Spleen (tissue), 13 donors: ENCODE measurements at places on chromosomes 4 and X. TPM values are rescaled to one million over a fixed set of nuclear protein-coding genes. Genes with fewer than 3 reads are reported as not detected.
A peak's percentile ranks its signal among the peaks of the same experiment; 100 is the strongest.

The VSIG4 gene
- 34.6 TPM for polyA plus RNA-seq

The VCX3A gene
- not detected for polyA plus RNA-seq

The MAGEC1 gene
- not detected for polyA plus RNA-seq

The MAGEA2B gene
- not detected for polyA plus RNA-seq

The SHROOM3 gene
- 0.44 TPM for polyA plus RNA-seq

The CYSLTR1 gene
- 10.5 TPM for polyA plus RNA-seq

The SLC35A2 gene
- 8.3 TPM for polyA plus RNA-seq

The GUCY1A1 gene
- polyA plus RNA-seq = 2.7 TPM

The UBA1 gene
- 57.7 TPM for polyA plus RNA-seq

The TIMP1 gene
- polyA plus RNA-seq = 180 TPM

The UGT2B7 gene
- polyA plus RNA-seq = not detected

The WWC2 gene
- polyA plus RNA-seq = 1.4 TPM

The STBD1 gene
- 0.29 TPM for polyA plus RNA-seq

The MAML3 gene
- polyA plus RNA-seq = 1.6 TPM

DNA sequence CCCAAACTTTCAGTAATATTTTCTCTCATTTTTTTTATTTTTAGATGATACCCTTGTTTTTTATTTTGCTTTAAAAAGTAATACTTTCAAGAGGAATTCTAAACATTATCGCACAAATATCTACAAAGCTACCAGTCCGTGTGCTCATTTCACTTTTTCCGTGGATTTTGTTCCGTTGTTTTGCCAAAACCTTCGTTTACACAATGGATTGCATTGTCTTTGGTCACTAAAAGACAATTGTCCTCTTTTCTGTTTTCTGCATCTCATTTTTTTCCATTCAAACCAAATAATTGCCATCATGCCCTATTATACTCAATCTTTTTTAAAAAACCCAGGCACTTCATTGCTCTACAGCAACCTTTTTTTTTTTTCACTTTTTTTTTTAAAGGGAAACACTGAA, 214.9 kb downstream of the CXXC4 start:
- no peak for DNase-seq

- no peak for DNase-seq
Observed at GRCh38 chr4:37393889-37394288, 149.3 kb downstream of the NWD2 start.

DNA sequence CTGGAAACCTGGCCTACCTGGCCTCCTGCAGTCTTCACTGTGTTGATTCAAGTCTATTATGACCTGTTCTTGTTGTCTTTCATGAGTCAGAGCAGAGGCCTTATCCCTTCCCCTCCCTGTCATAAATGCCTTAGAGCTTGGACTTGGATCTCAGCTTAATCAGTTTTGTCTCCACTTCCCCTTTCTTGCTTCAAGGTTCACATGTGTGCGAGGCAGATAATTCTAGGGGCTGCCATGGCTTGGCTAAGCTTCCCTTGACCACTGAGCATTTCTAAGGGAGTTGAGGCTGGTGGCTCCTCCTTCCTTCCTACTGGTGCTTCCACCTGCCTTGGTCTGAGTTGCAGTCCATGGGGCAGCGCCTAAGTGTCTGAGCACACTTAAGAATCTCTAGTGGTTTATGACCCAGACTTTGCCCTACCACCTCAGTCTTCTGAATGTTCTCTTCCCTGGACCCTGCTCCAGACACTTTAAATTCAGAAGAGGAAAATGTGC, 1.7 kb upstream of the HEPH start:
- DNase-seq = no peak

GRCh38 chrX:130085551-130086446, 24.5 kb downstream of the ELF4 start:
- no peak for DNase-seq

GRCh38 chrX:48890934-48891401, 6.6 kb downstream of the TIMM17B start:
- no peak for DNase-seq

DNA sequence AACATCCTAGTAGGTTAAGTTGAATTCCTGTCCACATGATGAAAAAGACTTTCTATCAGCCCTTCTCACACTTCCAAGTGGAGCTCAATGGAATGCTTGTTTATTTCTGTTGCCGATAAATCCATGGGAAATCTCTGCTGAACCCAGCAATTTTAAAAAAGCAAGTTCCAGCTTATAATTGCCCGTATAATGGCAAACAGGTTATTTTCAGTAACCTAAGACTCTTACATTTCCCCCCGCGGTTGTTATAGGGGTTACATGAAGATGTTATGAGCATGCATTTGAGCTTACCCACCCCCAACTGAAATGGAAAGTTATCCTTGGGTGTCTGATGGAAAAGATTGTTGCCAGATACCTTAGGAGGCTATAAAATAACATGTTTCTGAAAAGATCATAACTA, 136.2 kb downstream of the PALLD start:
- no peak for DNase-seq

GRCh38 chr4:76197031-76197743, 16.4 kb downstream of the SCARB2 start:
- no peak for DNase-seq

- no peak for DNase-seq
Observed at GRCh38 chrX:9897761-9898161, 69.4 kb upstream of the CLDN34 start.

DNA sequence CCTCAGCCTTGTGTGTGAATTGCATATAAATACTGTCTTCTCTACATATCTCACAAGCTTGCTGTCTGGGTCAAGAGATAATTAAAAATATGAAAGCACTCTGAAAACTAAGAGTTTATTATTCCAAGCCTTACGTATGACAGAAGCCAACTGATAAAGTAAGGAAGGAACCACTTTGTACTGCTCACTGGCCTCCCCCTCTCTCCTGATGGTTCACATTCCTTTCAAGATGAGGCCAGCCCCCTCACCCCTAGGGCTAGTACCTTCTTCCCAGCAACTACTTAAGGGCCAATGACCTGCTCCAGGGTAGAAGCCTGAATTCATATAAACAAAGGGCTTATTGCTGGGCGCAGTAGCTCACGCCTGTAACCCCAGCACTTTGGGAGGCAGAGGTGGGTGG, 5.4 kb upstream of the SOWAHD start:
- no peak for DNase-seq

DNA sequence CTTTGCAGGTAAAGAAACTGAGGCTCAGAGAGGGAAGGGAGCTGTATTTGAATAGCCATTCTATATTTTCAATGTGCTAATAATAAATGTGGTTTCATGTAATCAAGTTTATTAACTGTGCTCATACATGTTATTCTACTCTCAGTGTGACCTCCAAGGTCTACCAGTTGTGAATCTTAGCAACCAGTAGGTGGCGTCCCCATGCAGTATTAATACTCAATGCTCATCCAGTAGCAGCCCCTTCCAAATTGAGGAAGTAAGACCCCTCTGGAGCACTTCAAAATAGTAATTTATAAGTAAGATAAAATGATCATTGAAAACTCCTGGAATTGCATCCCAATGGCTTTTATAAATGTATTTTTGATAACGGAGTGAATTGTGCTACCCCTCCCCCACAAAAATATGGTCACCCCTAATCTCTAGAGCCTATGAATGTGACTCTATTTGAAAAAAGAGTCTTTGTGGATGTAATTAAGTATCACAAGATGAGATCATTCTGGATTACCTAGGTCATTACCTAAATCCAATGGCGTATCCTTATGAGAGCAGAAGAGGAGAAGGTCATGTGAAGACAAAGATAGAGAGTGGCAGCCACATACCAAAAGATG, 20.4 kb upstream of the SEPSECS start:
- DNase-seq = no peak

- no peak for DNase-seq
Observed at GRCh38 chrX:43741843-43742573, 85.9 kb downstream of the MAOA start.

GRCh38 chrX:13721819-13722519, 12.5 kb downstream of the TRAPPC2 start:
- DNase-seq = no peak

- DNase-seq = no peak
Observed at GRCh38 chrX:130155564-130155963, 10.1 kb downstream of the AIFM1 start.

DNA sequence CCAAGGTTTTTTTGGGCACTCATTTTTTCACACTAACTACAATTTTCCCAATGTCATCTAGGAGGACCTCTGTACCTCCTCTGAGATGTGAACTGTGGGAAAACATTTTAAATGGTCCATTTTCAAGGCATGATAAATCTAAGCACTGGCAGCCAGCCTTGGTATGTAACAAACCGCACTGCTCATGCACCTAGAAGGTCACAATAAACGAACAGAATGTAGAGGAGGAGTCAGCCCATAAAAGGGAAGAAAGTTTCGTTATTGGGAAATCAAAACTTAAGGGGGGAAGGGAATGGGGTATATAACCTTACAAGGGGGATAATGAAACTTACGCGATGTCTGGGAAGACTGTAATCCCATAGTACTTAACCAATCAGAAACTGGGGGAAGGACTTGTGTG, 16.4 kb downstream of the COX18 start:
- DNase-seq = no peak

- no peak for DNase-seq
Observed at GRCh38 chrX:135625995-135626394, 87.4 kb upstream of the CT45A1 start.

DNA sequence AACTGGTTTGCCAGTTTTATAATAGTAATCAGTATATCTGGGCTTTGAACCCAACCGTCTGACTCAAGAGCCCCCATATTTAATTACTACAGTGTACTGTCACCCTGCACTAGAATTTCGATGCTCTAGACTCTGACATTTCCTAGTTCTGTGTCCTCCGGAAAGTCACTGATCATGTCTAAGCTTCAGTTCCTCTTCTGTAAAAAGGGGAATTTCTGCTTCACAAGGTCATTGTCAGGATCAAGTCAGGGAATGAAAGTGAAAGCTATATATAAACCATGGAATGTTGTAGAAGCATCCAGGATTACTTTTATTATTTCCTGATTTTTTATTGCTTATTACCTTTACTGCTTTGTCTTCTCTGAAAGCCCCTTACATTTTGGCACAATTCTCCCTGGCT, 4.0 kb upstream of the KCNIP4 start:
- no peak for DNase-seq

DNA sequence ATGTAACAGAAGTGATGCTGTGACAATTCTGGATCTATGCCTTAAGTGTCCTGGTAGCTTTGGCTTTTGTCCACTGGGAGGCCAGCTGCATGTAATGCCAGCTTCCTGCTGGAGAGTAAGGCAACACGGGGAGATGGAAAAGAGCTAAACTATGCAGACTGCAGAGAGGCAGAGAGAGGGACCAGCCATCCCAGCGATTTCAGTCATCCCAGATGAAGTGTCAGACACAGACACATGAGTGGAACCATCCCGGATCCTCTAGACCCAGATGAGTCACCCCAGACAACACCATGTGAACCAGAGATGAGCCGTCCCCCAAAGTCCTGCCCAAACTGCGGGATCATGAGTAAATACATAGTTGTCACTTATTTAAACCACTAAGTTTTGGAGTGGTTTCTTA, 14.6 kb downstream of the SRPX start:
- no peak for DNase-seq

DNA sequence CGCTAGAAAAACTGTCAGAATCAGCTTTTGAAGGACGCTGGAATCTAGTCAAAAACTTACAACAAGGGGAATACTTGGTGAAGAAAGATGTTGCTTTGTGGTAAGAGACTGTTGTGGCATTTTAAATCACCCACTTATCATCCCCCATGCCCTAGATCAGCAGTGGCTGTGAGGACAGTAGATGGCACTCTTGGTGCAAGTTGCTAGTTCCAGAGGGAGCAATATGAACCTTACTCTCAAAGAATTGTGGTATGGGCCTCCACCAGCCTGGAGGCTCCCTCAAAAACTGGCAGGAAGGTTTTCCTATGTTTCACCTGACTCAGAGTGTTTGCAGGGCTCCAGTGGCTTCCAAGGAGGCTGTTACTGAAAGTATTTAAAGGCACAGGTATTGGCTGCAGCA, 37.7 kb upstream of the SLC16A2 start:
- DNase-seq = no peak

- no peak for DNase-seq
Observed at GRCh38 chr4:159434114-159434870, 331.4 kb downstream of the RAPGEF2 start.

- no peak for DNase-seq
Observed at GRCh38 chr4:98473046-98473445, 185.4 kb downstream of the TSPAN5 start.

GRCh38 chr4:30847167-30847566, 127.0 kb downstream of the PCDH7 start:
- no peak for DNase-seq

- no peak for DNase-seq
Observed at GRCh38 chrX:68808686-68809357, 20.0 kb upstream of the EFNB1 start.

GRCh38 chrX:78543281-78543680, 115.8 kb downstream of the RTL3 start:
- DNase-seq = no peak

GRCh38 chr4:186805020-186805820, 81.6 kb upstream of the FAT1 start:
- no peak for DNase-seq

GRCh38 chr4:7421356-7422150, 13.2 kb downstream of the PSAPL1 start:
- DNase-seq = peak; percentile 34

- DNase-seq = no peak
Observed at GRCh38 chrX:128816919-128817318, 706.4 kb downstream of the SMARCA1 start.

DNA sequence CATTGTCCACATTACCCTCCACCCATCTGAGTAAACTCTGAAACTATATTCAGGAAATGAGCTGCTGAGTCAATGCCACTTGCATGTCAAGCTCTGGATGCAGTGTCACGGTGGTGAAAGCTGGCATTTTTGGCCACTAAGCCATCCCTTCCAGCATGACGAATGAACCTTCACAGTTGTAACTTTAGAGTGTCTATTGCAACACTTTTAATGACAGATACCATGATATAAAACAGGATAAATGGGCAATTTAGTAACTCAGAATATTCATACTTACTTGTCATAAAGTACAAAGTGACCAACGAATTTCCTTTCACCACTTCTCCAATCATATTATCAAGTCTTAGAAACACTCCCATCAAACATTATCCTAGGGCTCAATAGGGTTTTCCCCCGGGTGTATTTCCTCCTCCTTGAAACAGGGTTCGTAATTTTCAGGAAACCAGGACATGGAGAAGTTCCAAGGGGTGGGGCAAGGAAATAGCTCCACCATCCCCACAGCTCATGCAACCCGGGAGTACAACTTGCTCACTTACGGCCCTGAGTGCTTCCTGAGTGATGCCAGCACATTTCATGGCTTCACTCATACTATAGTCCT, 73.1 kb downstream of the MTHFD2L start:
- DNase-seq = no peak

GRCh38 chr4:109278594-109279031, 23.8 kb downstream of the COL25A1 start:
- no peak for DNase-seq

- DNase-seq = no peak
Observed at GRCh38 chr4:113116414-113117357, 67.2 kb downstream of the ANK2 start.

- DNase-seq = peak; percentile 56
Observed at GRCh38 chr4:2647403-2648158, 108.6 kb downstream of the TNIP2 start.
